ENCODE measurements at places on chromosomes 3 and 15.
A peak's percentile ranks its signal among the peaks of the same experiment; 100 is the strongest.

DNA sequence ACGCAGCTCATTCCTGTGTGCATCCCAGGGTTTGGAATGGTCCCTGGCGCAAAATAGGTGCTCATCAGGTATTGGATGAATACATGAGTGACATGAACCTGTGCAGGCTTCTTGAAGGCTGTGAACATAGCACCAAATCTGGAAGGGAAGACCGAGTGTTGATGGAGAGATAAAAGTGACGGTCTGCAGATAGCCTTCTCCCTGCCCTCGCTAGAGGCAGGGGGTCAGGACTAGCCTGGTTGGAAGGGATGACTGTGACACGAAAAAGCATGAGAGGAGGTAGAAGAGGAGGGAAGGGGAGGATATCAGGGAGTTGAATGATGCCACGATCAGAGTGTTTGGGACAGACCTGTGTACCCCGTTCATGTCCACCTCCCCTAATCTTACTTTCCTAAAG is 267.1 kb downstream of the XXYLT1 start:
- no peak for DNase-seq

DNA sequence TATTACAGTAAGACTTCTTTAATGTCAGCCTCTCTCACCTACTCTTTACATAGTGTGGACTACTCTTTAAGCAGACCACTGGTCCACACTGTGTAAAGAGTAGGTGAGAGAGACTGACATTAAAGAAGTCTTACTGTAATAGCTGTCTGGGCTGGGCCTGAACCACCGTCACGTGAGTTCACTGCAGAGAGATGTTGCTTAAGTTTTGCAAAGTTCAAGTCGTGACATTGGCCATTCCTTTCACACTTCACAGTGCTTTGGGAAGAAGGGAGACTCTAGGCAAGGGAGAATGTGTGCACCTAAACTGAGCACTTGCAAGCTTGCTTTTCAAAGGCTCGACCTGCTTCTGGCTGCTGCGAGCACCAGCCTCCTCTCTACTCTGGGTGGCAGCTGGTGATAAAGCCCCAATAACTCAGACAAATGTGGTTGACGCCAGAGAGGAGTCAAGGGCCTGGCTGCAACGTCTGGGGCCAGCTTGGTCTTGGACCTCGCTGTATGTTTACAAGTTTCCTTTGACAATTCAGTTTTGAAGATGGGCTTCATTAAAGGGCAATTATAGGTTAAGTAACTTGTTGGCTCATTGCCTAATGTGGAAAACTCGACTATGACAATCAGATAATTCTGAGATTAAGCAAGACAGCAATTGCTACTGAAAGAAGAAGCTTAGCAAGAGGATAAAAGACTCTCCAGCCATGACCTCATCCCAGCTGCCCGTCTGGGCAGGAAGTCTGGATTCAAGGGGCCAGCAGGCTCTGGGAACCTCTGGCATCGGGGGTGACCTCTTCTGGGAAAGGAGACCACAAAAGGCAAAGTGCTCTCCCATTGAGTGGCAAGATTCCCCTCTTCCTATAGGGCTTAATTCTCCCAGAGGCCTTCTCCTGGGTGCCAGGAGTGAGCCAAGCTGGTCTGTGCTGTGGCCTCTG is 242.1 kb upstream of the TLE3 start:
- peak; percentile 80 for DNase-seq

DNA sequence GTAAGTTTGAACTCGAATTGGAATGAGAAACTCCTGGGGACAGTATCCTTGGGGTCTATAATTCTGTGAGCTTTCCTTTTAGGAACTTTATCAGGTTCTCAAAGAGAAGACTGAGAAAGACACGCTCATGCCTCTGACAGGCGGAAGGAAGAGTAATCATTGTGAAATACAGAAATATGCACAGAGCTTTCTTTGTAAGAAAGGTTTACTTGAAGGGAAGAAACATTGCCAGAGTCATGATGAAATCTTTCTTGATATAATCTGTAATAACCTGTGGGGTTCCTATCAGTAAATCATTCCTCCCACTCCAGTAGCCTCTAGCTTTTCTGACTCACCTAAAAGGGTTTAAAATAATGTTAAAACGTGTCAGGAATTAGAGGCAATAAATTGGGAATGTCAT is 83.6 kb upstream of the CCDC39 start:
- no peak for DNase-seq

DNA sequence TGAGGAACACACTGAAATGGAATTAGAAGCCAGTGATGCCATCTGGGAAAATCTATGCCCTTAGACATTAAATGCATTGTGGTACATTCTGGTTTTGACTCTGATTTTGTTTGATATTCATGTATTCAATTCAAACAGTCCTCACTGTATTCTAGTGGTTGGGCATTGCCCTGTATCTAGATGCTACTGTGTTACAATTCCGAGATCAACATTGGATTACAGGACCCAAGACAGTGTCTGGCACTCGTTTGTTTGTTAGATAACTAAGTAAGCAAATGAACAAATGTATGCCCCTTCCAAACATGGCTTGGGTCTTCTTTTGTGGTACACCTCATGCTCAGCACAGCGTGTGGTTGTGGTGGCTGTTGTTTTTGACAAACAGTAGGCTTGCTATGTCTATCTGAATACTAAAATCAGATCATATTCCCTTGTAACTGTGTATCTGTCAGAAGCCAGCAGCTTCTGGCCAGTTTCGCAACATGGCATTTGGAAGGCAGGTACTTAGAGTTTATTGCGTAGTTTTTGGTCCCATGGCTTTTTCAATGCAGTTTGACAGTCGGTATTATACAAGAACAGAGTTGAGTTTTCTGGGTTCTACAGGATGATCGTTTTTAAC is 5.7 kb downstream of the FILIP1L start:
- no peak for DNase-seq

DNA sequence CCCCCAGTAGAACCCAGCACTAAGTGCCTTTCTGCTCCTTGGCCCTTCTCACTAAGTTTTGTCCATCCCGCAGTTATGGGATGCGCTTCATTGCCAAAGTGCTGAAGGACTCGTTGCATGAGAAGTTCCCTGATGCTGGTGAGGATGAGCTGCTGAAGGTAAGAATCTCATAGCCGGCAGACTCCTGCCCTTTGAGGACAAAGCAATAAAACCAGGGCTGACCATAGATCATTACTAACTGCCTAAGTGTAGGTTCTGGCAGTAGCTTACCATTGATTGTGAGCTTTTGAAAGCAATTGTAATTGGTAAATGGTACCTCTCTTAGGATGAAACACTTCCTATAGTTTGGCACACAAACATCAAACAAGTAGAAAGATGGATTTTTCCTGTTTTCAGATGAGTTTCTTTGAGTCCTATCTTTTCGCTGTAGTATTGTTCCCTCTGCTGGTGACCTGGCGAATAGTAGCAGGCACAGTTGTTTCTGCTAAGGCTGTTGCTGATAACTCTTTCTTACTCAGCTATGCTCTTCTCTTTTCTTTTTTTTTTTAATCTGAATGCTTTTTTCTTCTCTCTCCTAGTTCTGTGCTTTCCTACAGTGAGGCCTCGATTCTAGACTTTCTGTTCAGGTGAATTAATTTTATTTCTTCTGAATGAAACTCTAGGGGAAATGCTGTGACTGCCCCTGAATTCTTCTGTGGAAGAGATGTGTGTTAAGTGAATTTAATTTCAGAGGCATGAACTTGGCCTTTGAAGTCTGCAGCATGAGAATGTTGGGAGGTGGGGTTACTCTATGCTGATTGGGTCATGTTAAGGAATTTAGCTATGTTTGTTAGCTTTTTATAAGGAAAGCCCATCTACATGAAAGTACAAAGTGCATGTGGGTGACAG is 47.4 kb upstream of the CRTC3 start:
- DNase-seq: peak; percentile 36

DNA sequence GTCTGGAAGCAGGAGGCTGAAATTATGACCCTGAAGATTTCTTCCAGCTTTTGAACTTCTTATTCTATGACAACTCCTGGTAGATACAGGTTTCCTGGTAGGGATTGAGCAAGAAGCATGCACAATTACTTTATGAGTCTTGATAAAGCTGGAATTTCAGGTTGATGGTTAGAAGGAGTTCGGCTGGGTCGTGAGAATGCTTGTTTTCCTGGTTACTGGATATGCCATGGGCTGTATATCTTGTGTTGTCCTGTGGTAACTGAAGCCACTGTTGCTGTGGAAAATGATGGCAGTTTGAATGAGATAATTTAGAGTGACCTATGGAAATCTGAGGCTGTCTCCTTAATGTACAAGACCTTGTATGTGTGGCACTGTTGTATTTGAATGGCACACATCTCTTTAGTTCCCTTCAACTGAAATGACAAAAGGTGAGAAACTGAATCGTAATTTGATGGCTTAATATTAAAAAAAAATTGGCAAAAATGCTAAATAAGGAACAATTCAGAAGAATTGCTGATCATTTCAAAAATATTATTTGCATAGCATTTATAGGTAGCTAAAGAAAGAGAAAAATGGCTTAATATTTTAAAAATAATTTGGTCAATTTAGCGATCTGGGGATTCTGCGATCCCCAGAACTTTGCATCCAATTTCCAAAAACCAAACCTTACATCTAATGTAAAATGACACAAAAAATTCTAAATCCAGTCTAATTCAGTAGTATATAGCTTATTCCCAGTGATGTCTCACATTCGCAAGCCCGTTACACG is 1.1 kb upstream of the UBE2E1 start:
- DNase-seq: peak; percentile 21

- DNase-seq: no peak
Measured at GRCh38 chr3:121604759-121605158, 11.6 kb downstream of the FBXO40 start.

GRCh38 chr3:44628716-44629115 is 3.9 kb downstream of the ZNF197 start:
- DNase-seq: no peak

DNA sequence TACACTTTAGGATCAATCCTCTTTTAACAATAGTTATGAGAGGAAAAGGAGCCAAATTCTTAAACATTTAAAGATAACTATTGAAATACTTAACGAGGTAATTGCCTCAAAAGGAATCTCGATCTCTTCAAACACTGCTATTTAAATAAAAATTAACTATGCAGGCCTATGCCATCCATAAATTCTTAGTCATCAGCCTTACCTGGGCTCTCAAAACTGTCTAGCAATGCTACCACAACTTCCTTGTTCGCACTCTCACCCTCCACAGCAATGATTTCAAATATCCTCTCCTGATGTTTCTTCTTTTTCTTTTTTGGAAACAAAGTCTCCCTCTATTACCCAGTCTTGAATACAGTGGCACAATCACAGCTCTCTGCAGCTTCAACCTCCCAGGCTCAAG is 12.3 kb downstream of the ETFA start:
- DNase-seq: no peak

DNA sequence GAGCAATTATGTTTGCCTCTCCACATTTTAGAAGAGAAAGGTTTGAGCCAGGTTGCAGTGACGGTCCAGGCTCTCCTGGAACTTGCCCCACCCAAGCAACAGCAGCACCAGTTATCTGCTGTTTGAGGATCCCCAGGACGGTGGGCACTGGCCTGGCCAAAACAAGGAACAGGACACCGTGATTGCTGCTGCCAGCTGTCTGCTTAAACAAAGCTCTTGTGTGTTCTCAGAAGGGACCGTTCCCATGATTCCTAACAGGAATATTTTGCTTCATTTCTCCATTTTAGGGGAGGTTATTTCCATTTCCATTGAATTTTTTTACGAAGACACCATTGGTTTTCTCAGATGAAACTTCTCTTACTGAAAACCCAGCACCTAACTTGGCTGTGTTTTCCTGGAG is 66.4 kb upstream of the RPL35A start:
- DNase-seq: no peak

GRCh38 chr3:28109829-28110228 is 131.6 kb upstream of the CMC1 start:
- DNase-seq: no peak

GRCh38 chr3:5767304-5767703 is 579.8 kb downstream of the EDEM1 start:
- no peak for DNase-seq

DNA sequence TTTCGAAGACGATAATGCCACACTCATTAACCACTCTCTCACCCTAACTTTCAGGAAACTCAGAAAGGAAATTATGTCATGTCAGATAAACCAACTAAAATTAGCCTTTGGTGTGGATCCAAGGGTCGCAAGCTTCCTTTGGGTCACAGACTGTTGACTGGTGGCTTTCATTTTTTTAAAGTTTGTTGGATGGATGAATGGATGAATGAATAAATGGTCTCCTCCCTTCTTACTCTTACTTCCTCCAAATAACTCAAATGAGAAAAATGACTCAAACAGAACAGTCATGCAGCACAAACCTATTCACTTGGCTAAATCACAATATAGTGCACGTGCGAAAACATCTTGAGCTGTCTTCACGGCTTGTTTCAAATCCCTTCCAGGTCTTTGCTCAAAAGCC is 82.9 kb upstream of the HACD2 start:
- DNase-seq: no peak

- DNase-seq: no peak
Measured at GRCh38 chr3:99856437-99857220, 39.0 kb downstream of the CMSS1 start.

DNA sequence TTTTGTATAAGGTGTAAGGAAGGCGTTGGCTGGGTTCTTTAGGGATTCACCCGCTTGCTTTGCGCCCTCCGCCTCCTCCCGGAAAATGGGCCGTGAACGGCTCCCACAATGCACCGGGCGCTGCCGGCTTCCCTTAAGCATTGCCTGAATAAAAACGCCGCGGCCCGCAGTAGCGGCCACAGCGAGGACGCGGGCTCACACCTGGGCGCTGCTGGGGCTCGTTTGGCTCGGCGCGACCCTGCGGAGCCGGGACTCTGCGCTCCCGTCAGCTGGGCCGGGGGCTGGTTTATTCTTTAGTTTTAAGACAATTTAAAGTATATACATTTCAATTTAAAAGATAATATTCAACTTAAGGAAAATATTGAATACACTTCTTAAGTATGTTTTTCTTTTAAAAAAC is 343.5 kb upstream of the RGMA start:
- DNase-seq: no peak

- peak; percentile 32 for DNase-seq
Measured at GRCh38 chr3:52153389-52154096, 680 bp downstream of the POC1A start.

DNA sequence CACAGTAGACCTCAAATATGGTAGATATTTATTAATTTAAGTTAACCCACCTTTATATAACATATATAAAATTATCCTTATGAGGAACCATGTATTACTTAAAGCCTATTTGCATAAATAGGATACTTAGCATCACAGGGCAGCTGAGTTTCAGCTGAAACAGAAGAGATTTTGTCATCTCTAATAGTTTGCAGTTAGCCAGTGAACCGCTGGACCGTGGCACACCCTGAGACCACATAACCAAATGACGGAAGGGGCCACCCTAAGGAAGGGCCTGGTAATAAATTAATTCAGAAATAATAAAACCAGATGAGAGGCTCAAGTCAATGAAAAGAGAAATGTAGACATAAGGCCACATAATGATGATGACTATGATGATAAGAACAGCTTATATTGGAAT is 107.7 kb downstream of the MYO5A start:
- no peak for DNase-seq

- DNase-seq: no peak
Measured at GRCh38 chr3:15331072-15331605, 1.2 kb downstream of the SH3BP5 start.

DNA sequence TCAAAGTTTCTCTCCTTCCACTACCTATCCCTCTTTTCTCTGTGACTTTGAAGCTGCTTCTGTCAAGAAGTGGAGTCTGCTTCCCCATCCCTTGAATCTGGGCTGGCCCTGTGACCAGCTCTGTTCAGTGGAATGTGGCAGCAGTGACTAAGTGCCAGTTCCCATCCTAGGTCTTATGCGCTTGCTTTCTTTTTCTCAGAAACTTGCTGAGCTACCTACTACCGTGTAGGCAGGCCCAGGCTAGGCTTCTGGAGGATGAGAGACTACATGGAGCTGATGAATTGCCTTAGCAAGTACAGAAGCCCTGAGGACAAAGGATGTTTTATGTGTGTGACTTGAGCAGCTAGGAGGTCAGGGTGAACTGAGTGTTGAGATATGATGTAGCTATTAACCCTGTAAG is 123.2 kb downstream of the PDCD6IP start:
- no peak for DNase-seq

GRCh38 chr3:140630366-140630765 is 47.5 kb upstream of the TRIM42 start:
- peak; percentile 17 for DNase-seq
